NT2/D1 (cell line): ENCODE measurements at places on chromosomes 5 and 9.

DNA sequence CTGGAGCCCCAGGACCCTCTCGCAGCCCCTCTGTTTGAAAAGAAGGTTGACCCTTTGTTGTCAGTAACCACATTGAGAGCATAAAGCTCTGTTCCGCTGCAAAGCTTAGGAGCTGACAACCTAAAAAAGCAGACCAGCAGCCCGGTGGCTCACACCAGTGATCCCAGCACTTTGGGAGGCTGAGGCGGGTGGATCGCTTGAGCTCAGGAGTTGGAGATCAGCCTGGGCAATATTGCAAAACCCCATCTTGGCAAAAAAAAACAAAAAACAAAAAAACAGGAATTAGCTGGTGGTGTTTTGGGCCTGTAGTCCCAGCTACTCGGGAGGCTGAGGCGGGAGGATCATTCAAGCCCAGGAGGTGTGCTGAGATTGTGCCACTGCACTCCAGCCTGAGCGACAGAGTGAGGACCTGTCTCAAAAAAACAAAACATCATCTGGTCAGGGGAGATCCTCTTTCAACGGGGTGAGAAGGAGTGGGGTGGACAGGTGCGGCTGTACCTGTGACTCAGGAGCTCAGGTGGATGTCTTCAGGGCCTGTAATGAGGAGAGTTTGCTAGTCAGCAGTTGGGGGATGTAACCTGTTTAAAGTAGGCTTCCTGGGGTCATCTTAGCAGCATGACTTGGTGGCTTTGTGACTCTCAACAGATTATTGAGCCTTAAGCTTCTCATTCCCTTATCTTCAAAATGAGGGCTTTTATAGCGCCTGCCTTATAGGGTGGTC, 694 bp upstream of the REEP2 start:
- DNase-seq, result no peak

DNA sequence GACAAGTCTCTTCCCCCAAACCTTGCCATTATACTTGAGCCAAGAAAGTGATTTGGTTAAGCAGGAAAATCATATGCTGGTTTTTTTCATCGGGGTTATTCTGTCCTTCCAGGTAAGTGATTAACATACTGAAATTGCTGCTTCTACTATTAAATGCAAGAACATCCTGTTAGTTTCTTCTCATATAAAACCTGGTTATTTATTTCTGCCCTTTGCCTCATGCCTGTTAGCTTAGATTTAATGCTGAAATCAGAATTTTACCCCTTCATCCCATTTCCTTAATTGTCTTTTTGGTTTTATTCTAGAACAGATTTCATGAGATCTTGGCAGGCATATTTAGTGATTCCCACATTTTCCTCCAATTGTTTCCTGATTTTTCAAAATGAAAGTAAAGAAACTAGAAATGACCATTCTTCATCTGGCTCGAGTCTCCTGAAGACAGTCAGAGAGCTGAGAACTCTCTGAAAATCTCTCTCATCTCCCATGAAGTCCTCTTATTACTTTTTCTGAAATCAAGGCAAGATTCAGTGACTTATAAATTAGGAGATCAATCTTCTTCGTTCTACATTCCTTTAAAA, 132.9 kb downstream of the NFIB start:
- DNase-seq, result no peak

GRCh38 chr9:26310294-26310693, 582.3 kb downstream of the CAAP1 start:
- DNase-seq, result no peak

- no peak for DNase-seq
Measured at GRCh38 chr5:1378096-1378495, 33.2 kb upstream of the CLPTM1L start.

GRCh38 chr9:6712041-6712440, 45.7 kb upstream of the KDM4C start:
- DNase-seq, result no peak

DNA sequence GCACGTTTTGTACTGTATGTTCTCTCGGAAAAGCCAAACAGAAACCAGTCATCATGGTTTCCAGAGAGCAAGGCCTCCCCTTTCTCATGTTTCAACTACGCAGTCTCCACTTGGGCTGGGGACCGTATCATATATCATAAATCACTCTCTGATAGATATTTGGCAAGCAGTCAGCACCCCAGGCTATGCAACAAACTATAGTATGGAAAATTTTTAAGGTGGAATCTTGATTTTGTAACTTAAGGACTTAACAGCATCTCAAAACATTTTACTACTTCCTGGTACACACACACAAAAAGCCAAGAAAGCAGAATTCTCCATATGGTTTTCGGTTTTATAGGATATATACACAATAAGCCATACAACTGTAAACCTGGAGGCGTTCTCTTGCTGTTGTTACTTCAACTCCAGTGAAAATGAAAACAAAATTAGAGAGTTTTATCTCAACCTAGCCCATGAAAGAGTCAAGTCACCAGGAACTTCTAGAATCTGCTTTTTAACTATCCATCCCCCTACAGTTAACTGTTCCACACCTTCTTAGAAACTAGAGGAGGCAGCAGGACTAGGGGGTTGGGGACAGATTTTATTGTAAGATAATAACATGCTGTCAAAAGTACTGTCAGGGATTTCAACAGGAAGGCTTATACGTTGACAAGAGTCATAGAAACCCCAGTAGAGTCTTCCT, 283.4 kb downstream of the NFIB start:
- DNase-seq, result no peak

- no peak for DNase-seq
Measured at GRCh38 chr9:5646116-5646515, 17.2 kb downstream of the RIC1 start.

GRCh38 chr5:58446024-58446423, 13.9 kb downstream of the PLK2 start:
- DNase-seq, result no peak

- peak; percentile 3 for DNase-seq
Measured at GRCh38 chr5:167392240-167392639, 899.2 kb upstream of the WWC1 start.

GRCh38 chr5:135214897-135215616, 181.0 kb upstream of the PITX1 start:
- no peak for DNase-seq

- no peak for DNase-seq
Measured at GRCh38 chr5:180920710-180921109, 21.8 kb downstream of the BTNL8 start.

- peak; percentile 80 for DNase-seq
Measured at GRCh38 chr5:119267958-119268386, 87.8 kb upstream of the TNFAIP8 start.

DNA sequence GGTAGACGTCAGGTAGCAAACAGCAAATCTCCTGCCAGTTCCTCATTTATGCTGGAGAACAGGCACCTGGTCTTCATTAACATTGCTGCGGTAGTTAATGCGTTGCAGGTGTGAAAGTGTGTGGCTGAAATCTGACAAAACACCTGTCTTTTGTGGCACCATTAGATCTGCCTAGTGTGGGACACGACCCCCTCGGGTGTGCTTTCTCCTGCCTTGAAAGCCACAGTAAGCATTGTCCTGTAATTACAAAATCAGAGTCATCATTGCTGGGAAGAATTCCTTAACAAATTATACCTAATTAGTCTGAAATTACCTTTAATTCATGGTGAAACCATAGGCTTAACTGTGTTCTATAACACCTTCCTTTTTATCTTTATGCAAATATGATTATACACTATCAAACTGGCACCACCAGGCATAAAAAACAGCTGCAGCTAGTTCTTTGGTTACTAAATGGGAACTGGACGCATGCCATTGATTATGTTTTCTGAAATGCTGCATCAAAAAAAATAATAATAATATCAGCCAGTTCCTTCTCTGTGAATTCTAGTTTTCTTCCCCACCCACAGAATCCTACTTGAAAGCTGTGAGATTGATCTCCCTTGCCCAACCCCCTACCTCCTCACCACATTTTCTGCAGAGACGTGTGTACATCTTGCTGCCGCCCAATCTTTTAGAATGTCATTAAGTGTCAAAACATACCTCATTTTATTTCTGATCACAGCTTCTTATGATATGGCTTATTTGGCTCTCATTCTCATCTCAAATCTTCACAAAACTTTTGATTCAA, 374.0 kb downstream of the NFIB start:
- DNase-seq, result no peak

GRCh38 chr9:85262333-85262732, 479.4 kb downstream of the AGTPBP1 start:
- no peak for DNase-seq

GRCh38 chr5:84255315-84255714, 129.4 kb downstream of the EDIL3 start:
- DNase-seq, result no peak

GRCh38 chr5:135867599-135867998, 28.0 kb downstream of the IL9 start:
- no peak for DNase-seq
